ENCODE measurements at places on chromosomes 7 and 10. TPM values are rescaled to one million over a fixed set of nuclear protein-coding genes. Genes with fewer than 3 reads are reported as not detected.

GRCh38 chr7:39847227-39847626 is 102.8 kb upstream of the CDK13 start:
- DNase-seq: no peak

GRCh38 chr7:91330191-91330808 is 66.1 kb downstream of the FZD1 start:
- no peak for DNase-seq

- DNase-seq: no peak
These were observed 39.3 kb upstream of the HMX3 start for GRCh38 chr10:123096452-123096851.

DNA sequence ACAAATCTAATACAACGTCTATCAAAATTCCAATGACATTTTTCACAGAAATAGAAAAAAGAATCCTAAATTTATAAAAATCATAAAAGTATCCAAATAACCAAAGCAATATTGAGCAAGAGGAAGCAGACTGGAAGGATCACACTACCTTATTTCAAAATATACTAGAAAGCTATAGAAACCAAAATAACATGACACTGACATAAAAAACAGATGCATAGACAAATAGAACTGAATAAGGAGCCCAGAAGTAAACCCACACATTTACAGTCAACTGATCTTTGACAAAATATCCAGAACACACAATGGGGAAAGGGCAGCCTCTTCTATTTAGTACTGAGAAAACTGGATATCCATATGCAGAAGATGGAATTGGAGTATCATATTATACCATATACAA is 217.5 kb downstream of the MACC1 start:
- no peak for DNase-seq

DNA sequence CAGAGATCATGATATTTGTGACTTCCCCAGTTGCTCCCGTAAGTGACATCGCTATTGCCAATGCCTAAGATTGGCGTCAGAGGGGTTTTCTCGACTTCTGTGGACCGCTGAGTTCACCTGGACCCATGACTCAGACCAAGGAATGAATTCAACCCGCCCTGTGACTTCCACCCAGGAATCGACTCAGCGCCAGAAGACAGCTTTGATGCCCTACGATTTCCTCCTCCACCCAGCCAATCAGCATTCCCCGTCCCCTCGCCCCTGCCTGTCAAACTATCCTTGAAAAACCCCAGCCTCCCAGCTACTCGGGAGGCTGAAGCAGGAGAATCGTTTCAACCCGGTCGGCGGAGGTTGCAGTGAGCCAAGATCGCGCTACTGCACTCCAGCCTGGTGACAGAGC is 58.3 kb downstream of the MICALL2 start:
- DNase-seq: no peak

The TMEM176A gene
- total RNA-seq: 697 TPM

The FGL2 gene
- 5.0 TPM for total RNA-seq

The FAM25C gene
- total RNA-seq: not detected

The GIMAP4 gene
- 12.0 TPM for total RNA-seq
